Caco-2 (cell line): ENCODE measurements at places on chromosomes 7 and 10.

DNA sequence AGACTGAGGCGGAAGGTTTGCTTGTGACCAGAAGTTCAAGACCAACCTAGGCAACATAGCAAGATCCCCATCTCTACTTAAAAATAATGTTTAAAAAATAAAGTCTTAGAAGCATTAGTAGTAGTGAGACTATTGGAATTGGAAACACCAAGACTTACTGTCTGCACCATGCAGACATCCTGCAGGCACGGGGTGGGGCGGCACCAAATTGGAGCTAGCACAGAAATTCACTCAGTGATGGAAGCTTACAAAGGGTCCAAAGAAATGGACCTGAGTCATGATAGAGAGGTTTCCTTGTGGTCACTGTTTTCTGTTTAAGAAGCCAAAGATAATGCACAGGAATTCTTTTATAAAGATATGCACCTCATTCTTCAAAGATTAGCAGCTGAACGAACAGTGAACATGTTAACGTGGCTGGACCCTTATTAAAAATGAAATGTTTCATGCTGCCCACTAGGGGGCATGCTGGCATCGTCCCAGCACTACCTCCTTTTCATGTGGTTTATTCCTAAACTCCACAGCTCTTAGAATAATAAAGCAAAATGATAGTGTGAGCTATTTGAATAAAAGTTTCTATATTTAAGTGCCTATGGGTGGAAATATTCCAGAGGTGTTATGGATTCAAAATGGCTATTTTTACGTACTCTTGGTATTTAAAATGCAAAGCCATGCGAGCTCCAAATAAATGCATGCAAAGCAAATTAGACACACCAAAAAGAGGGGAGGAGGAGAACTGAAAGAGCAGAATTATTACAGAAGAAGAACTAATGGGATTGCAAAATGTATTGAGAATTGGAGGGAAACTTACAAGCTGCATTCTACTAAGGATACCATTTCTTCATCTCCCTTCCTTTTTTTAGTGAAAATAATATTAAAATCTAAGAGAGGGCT, 28.6 kb downstream of the PDSS1 start:
- no peak for DNase-seq

DNA sequence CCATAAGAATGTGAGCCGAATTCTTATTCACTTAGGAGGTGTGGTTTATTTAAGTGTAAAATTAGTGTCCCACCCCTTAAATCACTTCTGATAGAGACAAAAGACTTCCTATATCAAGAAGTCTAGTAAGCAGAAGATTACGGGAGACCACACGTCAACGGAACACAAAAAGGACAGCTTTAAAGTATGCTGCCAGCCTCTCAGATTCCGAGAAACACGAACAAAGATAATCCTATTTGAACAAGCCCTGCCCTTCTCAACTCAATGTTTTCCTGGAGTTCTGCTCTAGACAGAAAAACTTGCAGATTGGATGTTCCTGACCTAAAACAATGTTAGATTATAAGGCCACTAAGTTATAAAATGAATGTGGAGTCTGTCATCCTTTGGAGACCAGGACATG, 4.9 kb upstream of the MCU start:
- DNase-seq = no peak

- no peak for DNase-seq
Measured at GRCh38 chr10:80988755-80989154, 451.1 kb downstream of the SH2D4B start.

- DNase-seq = no peak
Measured at GRCh38 chr7:95725205-95725604, 47.1 kb upstream of the DYNC1I1 start.

DNA sequence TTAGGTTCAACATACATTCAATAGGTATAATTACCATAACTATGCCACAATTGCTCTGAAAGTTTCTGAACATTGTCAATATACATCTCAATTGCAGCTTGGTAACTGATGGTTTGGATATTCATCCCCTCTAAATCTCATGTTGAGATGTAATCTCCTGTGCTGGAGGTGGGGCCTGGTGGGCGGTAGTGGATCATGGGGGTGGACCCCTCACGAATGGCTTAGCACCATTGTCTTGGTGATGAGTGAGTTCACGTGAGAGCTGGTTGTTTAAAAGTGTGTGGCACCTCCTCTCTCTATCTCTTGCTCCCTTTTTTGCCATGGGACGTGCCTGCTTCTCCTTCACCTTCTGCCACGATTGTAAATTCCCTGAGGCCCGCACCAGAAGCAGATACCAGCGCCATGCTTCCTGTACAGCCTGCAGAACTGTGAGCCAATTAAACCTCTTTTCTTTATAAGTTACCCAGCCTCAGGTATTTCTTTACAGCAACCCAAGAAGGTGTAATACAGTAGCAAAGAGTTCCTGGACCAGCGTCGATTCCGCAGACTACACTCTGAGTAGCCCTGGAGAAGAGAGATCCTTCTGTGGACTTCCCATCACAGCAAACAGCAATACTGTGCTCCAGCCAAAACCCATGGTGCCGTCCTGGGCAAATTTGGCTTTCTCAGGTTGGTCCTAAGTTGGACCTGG, 83.8 kb upstream of the GRB10 start:
- no peak for DNase-seq

DNA sequence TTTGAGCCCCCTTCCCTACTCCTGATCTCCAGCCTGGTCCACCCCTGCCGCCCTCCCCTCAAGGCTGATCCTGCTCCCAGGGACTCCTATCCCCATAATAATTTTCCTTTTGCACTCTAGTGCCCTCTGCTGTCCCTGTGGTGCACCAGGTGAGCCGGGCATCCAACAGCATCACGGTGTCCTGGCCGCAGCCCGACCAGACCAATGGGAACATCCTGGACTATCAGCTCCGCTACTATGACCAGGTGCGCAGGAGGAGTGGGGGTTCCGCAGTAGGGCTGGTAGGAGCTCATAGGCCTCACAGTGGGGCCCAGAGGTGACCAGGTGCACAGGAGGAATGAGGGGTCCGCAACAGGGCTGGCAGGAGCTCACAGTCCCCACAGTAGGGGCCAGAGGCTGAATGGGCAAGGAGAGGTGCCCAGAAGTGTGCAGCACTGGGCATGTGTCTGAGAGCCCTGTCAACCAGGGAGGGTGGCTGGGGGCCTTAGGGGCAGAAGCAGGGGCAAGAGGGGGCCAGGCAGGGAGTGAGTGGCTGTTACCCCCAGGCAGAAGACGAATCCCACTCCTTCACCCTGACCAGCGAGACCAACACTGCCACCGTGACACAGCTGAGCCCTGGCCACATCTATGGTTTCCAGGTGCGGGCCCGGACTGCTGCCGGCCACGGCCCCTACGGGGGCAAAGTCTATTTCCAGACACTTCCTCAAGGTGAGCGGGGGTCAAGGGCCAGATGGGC, 11.7 kb downstream of the EPHB6 start:
- DNase-seq = peak; percentile 70

GRCh38 chr7:155418304-155418703, 39.6 kb upstream of the EN2 start:
- no peak for DNase-seq

GRCh38 chr10:89894051-89894450, 192.7 kb downstream of the KIF20B start:
- no peak for DNase-seq

DNA sequence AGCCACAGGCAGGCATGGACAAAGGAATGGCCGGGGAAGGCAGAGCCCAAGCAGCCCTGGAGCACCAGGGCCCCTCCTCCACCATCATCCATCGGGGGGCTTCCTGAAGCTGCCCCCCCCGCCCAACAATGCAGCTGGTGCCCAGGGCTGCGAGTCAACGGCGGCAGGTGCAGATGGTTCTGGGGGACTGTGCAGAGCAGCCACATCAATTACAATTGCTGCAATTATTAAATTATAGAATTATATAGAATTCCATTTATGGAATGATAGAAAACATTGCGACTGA, 28.3 kb downstream of the EBF3 start:
- DNase-seq = no peak

- DNase-seq = peak; percentile 17
Measured at GRCh38 chr10:17872191-17873091, 63.3 kb downstream of the MRC1 start.

GRCh38 chr7:125396466-125397151, 467.0 kb upstream of the POT1 start:
- no peak for DNase-seq

DNA sequence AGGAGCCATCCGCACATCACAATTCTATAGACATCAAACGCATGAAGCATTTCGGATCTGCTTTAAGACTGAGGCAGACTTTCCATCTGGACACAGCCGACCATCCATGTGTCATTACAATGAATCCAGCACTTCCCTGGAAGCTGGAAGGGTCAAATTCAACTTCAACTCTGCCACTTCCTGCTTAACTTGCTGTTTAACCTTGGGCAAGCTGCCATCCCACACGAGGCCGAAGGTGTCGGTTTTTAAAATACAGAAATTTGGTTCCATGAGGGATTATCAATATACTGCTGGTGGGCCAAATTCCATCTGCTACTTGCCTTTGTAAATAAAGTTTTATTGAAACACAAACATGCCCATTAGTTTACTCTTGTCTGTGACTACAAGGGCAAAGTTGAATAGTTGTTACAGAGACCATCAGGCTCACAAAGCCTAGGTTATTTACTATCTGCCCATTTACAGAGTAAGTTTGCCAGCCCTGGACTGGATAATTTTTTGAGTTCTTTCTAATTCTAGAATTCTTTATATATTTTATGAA, 134.6 kb downstream of the FAM204A start:
- DNase-seq = no peak

- DNase-seq = no peak
Measured at GRCh38 chr10:10527861-10528562, 489.7 kb upstream of the CELF2 start.

DNA sequence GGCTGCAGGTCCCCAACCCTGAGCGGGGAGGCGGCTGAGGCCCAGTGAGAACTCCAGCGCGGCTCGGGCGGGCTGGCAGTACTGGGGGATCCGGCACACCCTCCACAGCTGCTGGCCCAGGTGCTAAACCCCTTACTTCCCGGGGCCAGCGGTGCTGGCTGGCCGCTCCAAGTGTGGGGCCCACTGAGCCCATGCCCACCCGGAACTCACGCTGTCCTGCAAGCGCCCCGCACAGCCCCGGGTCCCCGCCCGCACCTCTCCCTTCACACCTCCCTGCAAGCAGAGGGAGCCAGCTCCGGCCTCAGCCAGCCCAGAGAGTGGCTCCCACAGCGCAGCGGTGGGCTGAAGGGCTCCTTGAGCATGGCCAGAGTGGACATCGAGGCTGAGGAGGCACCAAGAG, 25.0 kb downstream of the RNF133 start:
- DNase-seq = no peak

- DNase-seq = no peak
Measured at GRCh38 chr7:83267141-83267631, 104.5 kb upstream of the PCLO start.

DNA sequence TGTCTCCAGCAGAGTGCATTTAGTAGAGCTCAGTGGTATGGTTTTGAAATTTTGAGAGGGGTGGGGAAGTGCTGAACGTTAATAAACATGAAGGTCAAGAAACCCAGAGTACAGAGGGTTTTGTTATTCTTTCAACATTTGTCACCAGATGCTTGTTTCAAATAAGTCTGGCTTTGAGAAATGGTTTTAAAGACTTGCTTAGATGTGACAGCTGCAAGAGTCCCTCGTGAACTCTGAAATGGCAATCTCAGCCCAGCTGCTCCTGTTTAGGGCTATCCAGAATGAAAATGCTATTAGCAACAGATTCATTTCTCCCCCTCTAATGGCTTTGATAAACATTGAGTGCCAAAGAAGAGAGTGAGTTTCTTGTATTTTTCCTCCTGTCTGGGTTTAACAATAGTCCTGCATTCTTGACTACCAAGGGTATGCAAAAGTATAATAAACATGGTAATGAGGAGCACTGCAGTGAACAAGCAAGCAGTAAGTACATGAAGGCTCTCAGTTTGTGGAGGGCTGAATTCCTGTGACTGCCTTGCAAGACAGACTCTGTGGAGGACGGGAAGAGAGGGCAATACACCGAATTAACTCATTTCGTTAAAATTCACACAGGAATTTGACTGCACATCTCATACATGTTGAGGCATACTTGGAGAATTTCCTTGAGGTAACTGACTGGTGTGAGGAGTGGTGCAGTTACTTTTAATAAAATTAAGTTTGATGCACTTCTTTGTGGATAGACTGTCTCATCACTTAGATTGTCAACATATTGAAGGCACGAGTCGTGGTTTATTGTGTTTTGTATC, 490.9 kb downstream of the REEP3 start:
- no peak for DNase-seq

DNA sequence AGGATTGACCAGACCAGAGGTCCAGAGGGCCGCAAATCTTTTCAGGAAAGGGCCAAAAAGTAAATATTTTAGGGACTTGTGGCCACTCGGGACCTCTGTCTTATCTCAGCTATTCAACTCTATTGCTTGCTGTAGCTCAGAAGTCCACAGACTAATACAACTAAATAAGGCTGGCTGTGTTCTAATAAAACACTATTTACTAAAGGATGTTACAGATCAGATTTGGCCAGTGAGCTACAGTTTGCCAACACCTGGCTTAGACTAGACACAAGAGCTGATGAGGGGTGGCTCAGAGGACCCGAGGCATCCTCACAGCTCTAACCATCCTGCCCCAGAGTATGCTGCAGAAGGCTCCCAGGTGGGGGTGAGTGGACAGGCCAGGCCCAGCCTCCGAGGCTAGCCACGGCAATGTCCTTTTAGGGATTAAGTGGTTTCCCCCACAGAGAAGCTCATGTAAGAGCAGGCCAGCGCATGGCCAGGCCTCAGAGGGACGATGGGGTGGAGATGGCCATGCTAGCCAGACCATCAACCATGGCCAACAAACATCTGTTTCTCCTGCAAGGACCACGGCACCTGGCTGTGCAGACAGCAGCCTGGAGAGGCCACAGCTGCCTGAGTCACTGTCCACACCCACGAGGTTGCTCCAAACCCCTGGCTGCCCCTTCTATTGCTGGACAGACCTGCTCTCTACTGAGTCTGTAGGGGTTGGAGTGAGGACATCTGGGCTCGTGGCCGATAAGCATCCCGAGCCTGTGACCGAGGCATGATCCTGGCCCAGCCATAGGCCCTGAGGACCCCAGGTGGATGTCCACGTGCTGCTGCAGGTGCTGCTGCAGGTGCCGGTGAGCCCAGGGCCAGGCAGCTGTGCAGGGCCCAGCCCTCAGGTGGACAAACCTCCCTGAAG, 76.5 kb downstream of the AFAP1L2 start:
- DNase-seq = no peak

DNA sequence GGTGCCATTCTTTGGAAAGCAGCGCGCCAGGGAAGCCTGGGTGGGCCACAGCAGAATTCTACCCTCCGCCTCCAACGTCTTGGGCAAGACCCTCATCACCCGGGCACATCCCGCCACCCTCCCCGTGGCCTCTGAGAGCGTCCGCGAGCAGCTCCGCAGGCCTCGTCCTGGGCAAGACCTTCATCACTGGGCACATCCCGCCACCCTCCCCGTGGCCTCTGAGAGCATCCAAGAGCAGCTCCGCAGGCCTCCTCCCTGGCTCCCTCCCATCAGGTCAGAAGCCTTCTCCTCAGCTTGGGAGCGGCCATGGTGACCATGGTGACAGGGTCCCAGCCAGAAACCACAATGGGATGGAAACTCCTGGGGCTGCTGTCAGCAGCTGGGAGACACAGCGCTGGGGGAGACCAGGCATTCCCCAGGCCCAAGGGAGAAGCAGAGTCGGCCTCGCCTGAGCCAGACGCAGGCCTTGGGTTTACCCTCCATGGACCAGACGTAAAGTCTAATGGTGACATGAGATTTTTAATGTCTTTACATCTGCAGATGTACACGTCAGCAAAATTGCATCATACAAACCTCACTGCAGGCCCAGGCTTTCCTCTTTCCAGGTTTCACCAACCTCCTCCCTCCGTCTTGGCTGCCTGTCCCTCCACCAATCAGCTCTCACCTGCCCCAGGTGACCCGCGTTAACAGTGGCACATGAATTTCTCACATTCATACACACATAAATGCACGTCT, 55.1 kb upstream of the PPP2R2D start:
- DNase-seq = no peak
